Frontal cortex (tissue), 4 donors: ENCODE measurements at places on chromosomes 7 and 10. TPM values are rescaled to one million over a fixed set of nuclear protein-coding genes. Genes with fewer than 3 reads are reported as not detected.

GRCh38 chr10:11345224-11346054 is 266.0 kb downstream of the USP6NL start:
- no peak for DNase-seq

DNA sequence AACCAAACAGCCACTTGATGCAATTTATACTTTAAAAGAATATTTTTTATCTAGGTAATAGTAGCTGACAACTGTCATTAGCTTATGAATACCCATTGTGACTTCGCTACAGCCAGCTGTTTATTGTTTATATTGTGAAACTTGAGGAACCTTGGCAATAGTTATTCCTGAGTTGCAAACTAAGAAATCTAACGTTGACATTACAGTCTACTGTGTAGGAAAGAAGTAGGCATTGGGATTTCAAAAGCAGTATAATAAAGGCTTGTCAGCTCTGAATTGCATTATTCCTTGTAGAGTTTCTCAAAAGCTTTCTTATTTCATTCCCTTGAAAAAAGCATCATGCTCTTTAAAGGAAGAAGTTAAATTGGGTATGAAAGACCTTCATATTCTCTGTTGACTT is 42.7 kb upstream of the OIT3 start:
- DNase-seq, result no peak

DNA sequence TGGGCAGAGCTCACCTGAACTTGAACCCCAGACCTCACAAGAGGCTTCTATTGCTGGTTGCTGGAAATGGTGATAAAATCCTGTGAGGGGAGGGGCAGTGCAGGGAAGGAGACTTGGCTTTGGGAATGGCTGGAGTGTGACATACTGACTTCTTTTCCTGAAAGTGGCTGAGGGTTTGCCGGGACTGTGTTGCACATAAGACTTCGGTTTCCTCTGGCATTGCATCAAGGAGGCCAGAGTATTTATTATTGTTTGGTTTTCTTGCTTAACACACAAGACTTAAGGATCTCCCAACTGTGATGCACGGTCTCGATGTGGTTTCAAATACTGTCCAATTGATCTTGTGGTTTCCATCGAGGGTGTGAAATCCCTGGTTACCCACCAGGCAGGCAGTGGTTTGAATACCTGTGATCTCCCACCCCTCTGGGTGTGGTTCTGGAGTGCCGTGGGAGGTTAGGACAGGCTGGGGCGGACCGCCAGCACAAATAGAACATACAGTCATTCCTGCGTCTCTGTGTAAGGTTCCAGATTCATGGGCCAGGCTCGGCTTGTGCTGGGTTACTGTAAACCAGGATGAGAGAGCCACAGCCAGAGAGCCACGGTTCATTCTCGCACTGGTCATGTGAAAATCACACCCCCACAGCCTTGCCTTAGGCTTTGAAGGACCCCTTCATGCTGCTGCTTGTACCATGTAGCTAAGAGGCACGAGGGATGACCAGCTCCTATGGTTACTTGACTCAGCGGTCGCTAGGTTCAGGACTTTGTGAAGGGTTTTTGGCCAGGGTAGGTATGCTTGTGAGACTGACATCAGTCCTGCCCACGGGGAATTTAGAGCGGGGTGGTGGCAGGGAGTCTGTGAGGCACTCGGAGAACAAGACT is 39.2 kb downstream of the WBP1L start:
- DNase-seq, result no peak

GRCh38 chr7:15845868-15846267 is 159.4 kb upstream of the MEOX2 start:
- DNase-seq, result no peak

- DNase-seq, result no peak
Measured at GRCh38 chr10:119871881-119872609, 598 bp downstream of the MCMBP start.

DNA sequence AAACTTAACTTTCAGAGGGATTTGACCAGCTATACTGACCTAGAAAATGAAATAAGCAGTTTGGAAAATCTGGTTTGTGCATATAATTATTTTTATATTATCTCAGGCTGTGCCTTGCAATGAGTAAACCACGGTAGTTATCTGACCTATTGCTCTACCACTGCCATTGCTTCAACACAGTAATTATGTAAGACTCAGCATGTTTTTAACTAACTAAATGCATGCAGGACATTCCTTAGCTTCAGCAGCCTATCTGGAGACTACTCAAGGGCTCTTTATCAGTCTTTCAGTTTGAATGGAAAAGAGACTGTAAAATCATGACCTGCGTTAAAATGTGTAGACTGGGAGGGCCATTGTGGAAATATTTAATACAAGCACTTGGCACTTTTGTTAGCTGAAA is 22.5 kb downstream of the CHN2 start:
- no peak for DNase-seq

DNA sequence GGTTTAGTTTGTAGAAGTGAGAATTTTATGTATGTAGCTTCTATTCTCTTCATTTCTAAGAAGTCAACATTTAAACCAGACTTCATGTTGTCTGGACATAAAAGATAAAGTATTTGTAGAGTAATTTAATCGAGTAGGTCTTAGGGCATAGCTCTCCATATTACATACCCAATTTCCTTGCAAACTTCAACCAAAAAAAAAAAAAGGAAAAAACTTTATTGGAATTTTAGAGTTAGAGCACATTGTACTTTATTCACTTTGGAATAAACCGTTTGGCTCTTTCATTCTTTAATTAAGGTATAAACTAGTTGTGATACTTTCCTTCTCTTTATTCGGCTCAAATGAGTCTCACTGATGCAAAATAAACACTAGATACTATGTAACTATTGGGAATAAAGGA is 36.0 kb downstream of the PTER start:
- no peak for DNase-seq

GRCh38 chr10:86461963-86462804 is 59.4 kb downstream of the WAPL start:
- DNase-seq, result no peak

GRCh38 chr10:87659571-87660483 is at the start of gene PAPSS2:
TSS of gene PAPSS2 (plus strand) at chr10:87659878. CDS start at chr10:87659982, 104 bp downstream.
- peak; percentile 46 for DNase-seq

DNA sequence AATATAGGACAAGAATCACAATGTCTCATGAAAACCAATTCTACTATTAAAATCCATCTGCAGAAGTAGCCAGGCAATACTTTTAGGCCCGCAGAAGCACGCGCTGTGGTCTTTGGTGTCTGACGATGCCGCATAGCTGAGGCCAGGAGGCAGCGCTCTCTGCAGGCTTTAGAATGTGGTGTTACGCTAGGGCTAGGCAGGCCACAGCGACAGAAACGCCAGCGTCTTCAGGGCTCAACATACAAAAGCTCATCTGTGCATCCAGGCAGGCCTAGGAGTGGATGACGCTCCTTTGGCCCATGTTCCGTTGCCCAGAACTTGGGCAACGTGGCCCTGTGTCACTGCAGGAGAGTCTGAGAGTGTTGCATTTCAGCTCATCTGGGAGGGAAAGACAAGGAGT is 601.1 kb upstream of the FOXK1 start:
- DNase-seq, result no peak

GRCh38 chr7:159023746-159024145 is 120.9 kb downstream of the VIPR2 start:
- DNase-seq, result no peak

- DNase-seq, result no peak
Measured at GRCh38 chr10:19928936-19929335, 112.7 kb downstream of the PLXDC2 start.

DNA sequence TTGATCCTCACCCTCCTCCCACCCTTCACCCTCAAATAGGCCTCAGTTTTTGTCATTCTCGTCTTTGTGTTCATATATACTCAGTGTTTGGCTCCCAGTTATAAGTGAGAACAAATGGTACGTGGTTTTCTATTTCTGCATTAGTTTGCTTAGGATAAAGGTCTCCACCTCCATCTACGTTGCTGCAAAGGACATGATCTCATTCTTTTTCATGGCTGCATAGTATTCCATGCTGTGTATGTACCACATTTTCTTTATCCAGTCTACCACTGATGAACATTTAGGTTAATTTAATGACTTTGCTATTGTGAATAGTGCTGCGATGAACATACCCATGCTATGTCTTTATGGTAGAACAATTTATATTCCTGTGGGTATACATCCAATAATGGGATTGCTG is 91.2 kb downstream of the PLPP4 start:
- no peak for DNase-seq

- DNase-seq, result no peak
Measured at GRCh38 chr10:86066696-86067095, 299.9 kb downstream of the GRID1 start.

- no peak for DNase-seq
Measured at GRCh38 chr10:79342295-79342761, 4.9 kb upstream of the PPIF start.

GRCh38 chr7:2261611-2262010 is 19.6 kb downstream of the NUDT1 start:
- DNase-seq, result no peak

- no peak for DNase-seq
Measured at GRCh38 chr10:131431533-131431932, 120.0 kb upstream of the TCERG1L start.

The GHRHR gene
- not detected for total RNA-seq

The WNT2 gene
- 0.41 TPM for total RNA-seq

The UBE2H gene
- total RNA-seq, result 73.8 TPM

The EIF5AL1 gene
- under 0.01 TPM for total RNA-seq

The SKIDA1 gene
- total RNA-seq, result 11.0 TPM

The GPR158 gene
- total RNA-seq, result 9.0 TPM

The DLX6 gene
- 4.1 TPM for total RNA-seq

The MYH16 gene
- total RNA-seq, result not detected

The SCART1 gene
- under 0.01 TPM for total RNA-seq

The PPP1R3C gene
- total RNA-seq, result 37.9 TPM
